ENCODE measurements at places on chromosomes 5 and 9.

DNA sequence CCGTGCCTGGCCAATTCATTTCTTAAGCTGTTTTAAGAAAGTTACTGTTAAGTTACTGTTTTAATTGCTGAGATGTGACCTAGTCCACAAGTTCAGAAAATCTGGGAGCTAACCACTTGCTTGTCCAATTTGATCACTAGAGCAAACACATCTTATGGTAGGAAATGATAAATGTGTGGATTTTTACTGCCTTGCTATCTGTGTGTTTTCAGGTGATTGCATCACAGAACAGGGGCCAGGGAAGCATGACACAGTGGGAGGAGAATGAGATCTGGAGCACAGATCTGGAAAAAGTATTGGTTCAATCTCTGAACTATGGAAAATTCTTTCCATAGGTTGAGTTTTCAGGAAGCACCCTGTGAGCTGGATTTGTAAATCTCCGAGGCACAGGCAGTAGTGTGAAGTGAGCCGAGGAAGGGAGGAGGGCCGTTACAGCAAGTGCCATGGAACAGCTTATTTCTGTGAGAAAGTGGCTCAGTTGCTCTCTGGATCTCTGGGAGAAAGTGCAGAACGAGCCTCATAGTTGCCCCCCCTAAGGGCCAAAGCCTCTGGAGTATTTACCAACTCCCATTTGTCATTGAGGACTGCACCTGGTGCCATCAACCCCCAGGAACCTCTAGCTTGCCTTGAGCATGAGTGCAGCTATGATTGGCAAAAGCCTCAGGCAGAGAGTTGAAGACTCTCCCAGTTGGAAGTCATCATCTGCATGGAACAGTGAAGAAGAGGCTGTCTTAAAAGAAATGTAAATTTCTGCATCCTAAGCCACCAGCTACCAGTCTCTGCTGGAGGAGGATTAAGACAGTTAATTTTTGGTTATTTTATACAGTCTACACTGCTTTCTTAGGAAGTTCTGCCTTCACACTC, 161.8 kb upstream of the CLINT1 start:
- DNase-seq, result no peak

GRCh38 chr5:141903261-141903660, 20.4 kb upstream of the DELE1 start:
- no peak for DNase-seq

GRCh38 chr5:58860680-58861079, 277.8 kb downstream of the RAB3C start:
- DNase-seq, result no peak

DNA sequence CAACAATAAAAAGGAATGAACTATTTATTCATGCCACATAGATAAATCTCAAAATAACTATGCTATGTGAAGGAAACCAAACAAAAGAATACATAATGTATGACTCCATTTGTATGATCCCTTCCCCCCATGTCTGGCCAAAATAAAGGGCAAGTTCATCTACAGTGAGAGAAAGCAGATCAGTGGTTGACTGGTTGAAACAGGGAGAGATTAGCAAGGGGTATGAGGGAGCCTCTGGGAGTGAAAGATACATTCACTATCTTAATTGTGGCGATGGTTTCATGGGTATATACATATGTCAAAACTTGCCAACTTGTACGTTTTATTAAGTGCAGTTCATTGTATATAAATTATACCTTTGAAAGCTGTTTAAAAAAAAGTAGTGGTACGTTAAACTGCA, 4.8 kb downstream of the PSMD5 start:
- no peak for DNase-seq

GRCh38 chr9:128920381-128921058, at the start of gene PHYHD1:
Gene PHYHD1, plus strand, starts transcription at chr9:128920982. Its CDS starts 1,342 bp downstream, at chr9:128922324.
- DNase-seq, result peak; percentile 87

- no peak for DNase-seq
Observed at GRCh38 chr5:153641183-153641688, 150.8 kb downstream of the GRIA1 start.

- no peak for DNase-seq
Observed at GRCh38 chr5:5078009-5078897, 61.9 kb upstream of the ADAMTS16 start.

GRCh38 chr5:147901599-147902039, 4.7 kb downstream of the C5orf46 start:
- DNase-seq, result peak; percentile 66

- DNase-seq, result no peak
Observed at GRCh38 chr5:36523926-36524325, 82.5 kb upstream of the SLC1A3 start.

DNA sequence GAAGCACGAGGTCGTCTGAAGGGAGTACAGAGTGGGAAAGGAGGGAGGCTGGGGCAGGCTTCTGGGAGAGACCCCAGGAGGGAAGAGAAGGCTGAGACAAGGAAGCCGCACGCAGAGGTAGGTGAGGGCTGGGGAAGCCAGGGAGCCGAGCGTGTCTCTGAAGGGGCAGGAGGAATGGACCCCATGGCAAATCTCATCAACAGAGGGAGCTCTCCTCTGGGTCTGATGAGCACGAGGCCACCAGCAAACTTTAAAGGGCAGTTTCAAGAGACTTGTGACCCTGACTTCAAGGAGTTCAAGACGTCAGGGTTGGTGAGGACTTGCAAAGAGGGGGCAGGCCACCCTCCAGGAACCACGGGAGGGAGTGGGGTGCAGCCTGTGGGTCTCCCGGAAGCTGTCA, 326.2 kb upstream of the IRX2 start:
- no peak for DNase-seq

GRCh38 chr5:159227452-159227851, 18.1 kb upstream of the RNF145 start:
- no peak for DNase-seq

GRCh38 chr5:132426525-132427138, 57.1 kb downstream of the SLC22A5 start:
- DNase-seq, result peak; percentile 87
